Fibroblast of skin of right biceps (primary cell): ENCODE measurements at places on chromosomes 5 and 9.

DNA sequence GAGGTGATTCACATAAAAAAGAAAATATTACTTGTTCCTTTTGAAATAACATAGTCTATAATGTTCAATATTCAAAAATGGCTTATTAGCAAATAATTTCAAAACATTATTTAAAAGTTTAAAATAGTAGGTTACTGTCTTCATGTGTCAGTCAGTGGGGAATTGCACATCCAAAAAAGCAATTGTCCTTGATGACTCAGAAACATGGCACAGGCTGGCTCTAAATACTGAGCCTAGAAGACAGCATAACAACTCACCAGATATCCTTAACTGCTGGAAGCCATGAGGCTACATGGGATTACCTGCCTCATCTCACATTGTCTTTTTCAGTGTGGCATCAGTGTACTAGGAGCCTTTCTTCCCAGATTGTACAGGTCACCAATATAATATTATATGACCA lies 439.5 kb upstream of the RGMB start:
- DNase-seq = no peak

GRCh38 chr5:165015126-165015525 lies 1509.7 kb downstream of the MAT2B start:
- no peak for DNase-seq

DNA sequence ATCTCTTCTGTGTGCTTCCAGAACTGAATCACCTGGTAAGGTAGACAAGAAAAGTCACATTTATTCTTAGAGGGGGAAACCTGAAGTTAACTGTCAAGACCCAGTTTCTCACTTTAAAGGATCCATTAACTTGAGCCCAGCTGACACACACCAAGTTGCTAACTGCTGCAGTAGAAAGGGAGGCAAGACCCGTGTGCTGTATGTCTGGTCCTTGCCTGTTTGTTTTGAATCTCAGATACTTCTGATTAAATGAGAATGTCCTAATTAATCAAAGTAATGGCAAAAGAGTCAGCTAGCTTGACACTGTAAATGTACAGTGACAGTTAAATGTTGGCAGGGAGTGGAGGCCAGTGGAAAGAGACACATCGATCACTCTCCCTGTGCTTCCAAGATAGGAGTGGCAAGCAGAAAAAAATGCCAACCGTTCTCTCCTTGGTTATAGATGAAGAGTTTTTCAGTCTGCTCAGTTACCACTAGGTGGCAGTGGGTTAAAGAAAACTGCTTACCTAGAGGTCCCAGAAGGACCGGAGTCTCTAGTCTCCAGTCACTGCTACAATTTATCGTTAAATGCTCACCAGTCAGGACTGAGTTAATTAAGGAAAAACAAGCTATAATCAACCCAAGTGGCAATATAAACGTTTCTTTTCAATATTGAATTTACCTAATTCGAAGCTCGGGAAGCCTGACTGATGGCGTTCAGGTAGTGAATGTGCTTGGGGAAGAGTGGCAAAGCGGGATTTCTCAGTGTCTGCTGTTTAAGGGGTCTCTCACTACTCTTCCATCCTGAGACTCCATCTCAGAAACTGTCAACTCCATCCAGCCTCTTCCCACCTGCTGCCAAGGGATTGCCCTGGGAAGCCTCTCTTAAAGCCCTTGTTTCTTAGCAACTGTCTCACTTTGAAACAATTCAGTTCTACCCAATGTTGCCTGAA lies 18.4 kb downstream of the LSM11 start:
- peak; percentile 67 for DNase-seq

- DNase-seq = no peak
Measured at GRCh38 chr5:80442742-80443141, 34.9 kb downstream of the ZFYVE16 start.

- DNase-seq = no peak
Measured at GRCh38 chr5:138969323-138970002, 94.3 kb upstream of the LRRTM2 start.

DNA sequence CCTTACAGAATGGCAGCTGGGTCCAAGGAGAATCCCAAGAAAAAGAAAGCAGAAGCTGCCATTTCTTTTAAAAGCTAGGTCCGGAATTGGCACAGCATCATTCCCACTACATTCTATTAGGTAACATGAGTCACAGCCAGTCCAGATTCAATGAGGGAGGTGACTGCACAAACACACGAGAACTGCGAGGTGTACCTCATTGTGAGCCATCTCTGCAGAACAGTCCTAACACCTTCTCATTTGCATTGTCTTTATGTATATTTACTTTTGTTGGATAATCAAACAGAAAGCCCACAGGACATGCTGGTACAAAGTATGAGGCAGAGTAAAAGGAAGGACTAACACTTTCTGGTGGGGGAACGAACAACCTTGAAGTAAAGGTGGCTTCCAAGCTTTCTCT lies 14.6 kb upstream of the HABP4 start:
- no peak for DNase-seq

GRCh38 chr5:141973871-141974595 lies 5.1 kb downstream of the RNF14 start:
- DNase-seq = peak; percentile 61

- DNase-seq = no peak
Measured at GRCh38 chr9:105245891-105246161, 1.4 kb downstream of the SLC44A1 start.

- DNase-seq = no peak
Measured at GRCh38 chr9:85185486-85186217, 516.1 kb downstream of the NTRK2 start.

DNA sequence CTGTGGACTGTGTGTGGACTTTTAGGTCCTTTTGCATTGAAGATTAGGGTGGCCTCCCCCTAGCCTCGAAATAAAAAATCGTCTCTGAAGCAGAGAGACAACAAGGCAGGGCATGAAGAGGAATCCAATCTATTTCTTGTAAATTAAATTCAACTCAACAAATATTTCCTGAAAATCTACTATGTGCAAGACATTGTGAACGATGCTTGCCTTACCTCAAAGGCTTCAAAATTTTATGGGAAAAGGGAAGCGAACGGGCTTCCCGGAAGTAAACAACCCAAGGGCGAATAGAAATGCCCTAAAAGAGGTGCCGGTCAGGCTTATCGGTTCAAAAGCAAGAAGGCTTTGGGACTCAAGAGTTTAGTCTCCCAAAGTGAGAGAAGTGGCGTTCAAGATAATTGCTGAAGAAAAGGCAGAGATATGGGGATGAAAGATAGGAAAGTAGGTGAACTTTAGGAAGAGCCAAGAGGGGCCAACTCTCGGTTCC lies 525 bp downstream of the KIF24 start:
- DNase-seq = no peak

GRCh38 chr9:114460513-114461199 lies 44.6 kb downstream of the WHRN start:
- no peak for DNase-seq

DNA sequence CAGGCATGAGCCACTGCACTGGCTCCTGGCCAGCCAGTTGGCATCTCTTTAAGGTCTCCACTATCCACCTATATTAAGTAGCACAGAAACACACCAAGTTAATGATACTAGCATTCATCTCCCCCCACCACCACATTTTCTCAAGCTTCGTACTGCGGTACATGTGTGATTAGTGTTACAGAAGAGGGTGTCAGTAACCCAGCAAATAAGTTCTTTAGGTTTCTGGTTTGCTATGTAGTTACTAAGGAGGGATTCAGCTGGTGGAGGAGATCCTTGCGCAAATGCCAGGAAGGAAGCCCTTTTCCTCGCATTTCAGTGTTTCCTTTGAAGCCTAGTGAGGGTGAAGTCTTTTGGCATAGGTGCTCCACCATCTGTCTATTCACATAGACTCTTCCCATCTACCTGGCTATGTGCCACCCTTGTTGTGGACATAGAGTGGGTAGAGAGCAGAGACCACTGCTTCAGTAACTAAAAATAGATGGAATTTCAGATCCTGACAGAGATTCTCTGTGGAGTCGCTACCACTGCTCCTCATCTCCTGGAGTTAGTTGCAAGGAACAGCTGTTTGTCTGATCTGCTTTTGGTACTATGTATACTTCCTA lies 16.7 kb downstream of the UBE2D2 start:
- DNase-seq = no peak

GRCh38 chr5:57325678-57326397 lies 152.0 kb downstream of the GPBP1 start:
- DNase-seq = peak; percentile 47

GRCh38 chr5:69279517-69279916 lies 44.8 kb downstream of the CDK7 start:
- no peak for DNase-seq

- peak; percentile 87 for DNase-seq
Measured at GRCh38 chr5:373710-374602, 52.4 kb downstream of the AHRR start.

- no peak for DNase-seq
Measured at GRCh38 chr9:12566404-12567090, 126.6 kb upstream of the TYRP1 start.

GRCh38 chr9:81716409-81716808 lies 27.1 kb upstream of the TLE1 start:
- peak; percentile 56 for DNase-seq

GRCh38 chr5:145958436-145958835 lies 22.1 kb downstream of the SH3RF2 start:
- no peak for DNase-seq

GRCh38 chr9:131582466-131583336 lies 37.4 kb downstream of the PRRT1B start:
- no peak for DNase-seq

- DNase-seq = peak; percentile 64
Measured at GRCh38 chr9:111805830-111806241, 11.1 kb upstream of the SHOC1 start.

- DNase-seq = peak; percentile 80
Measured at GRCh38 chr5:59174248-59174844, 591.5 kb downstream of the RAB3C start.
